ENCODE measurements at places on chromosomes 16 and 17.
A peak's percentile ranks its signal among the peaks of the same experiment; 100 is the strongest.

DNA sequence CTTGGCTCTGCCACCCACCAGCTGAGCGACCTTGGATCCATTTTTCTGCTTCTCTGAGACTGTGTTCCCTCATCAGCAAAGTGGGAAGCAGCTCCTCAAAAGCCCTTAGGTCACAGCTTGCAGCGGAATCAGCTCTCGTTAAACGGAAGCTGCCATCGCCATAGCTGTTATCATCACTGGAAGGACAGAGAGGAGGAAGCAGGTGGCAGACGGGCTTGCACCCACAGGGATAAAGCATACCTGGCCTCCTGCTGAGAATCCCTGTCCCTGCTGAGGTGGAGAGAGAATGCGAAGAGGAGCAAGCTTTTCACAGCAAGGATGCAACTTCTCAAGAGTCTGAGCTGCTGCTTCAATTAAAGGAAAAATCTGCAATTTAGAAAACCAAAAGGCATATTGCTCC lies 106.6 kb downstream of the CLEC16A start:
- DNase-seq: no peak

DNA sequence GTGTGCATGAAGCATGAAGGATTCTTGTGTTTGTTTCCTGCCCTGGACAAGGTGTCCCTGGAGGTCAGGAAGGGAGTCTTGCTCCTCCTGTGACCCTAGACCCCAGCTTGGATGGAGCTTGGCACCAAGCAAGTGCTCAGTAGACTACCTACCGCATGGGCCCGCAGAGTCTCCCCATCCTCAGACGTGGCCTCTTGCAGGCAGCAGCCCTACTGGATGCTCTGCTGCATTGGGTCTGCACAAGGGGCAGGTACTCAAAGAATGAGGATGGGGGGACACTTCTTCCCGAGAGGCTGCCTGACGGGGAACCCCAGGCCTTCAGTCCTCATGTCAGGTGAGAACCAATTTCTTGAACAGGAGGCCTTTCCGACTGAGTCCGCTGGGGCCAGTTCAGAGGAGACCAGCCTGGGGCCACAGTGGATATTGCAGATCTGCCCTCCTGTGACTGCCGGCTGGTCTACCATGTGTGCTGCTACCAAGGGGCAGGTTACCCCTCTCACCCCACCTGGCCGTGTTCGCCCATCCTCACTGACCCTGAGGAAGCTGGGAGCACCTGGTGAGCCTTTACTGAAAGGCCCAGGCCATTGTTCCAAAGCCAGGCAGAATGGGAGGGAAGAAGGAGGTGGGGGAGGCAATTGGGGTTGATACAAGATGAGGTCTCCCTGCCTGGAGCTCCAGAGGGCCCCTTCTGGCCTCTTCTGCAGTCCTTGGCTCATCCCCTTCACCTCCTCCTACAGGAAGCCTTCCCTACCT lies 206.3 kb downstream of the RAB11FIP4 start:
- no peak for DNase-seq

DNA sequence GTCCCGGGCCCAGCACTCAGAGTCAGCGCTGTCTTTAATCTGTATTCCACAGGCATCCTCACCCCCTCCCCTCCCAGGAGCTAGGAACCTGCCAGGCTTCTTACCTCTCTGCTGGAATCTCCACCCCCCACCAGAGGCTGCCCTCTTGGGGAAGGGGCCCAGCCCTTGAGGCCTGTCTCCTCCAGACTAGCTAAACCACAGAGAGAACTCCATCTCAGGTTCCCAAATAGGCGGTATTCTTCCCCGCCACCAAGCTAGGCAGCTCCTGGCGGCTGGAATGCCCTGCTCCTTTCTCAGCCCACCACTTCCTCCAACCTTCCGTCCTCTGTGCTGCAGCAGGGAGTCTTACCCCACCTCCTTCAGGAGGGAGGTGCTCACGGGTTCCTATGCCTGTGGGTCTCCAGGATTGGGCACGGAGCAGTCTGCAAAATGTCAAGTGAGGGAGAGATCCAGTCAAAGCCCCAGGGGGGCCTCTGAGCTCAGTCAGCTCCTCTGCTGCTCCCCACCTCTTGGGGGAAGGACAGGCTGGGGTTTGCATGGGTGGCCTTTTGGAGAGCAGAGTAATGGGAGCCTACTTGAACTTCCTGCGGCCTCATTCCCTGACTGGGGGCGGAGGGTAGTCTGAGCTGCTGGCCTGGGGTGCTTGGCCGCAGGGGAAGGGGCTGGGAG lies 55.7 kb downstream of the SREBF1 start:
- DNase-seq: no peak

- DNase-seq: peak; percentile 65
Observed at GRCh38 chr17:44774271-44775135, 15.7 kb downstream of the ADAM11 start.

DNA sequence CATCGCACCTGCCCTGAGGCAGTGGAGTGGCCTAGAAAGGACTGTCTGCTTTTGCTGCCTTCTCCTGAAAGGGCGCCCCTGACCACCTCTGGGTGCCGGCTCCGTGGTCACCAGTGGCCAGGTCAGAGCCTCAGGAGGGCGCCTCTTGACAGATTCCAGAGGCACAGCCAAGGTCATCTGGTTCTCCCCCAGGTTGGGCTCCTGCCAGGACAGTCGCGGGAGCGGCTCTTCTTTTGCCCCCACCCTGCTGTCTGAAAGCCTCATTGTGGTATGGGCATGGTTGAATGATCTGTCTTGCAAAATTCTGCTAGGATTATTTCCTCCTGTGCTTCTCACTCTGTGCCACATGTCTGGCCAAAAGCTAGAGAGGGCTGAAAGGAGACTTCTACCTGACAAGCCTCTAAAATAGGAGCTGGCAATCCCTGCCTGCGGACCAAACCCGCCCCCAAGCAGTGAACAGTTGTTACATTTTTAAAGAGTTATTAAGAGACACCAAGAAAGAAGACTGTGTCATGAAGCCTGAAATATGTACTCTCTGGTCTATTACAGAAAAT lies 82.8 kb downstream of the SNX29 start:
- no peak for DNase-seq

GRCh38 chr16:60199150-60199549 lies 1465.0 kb upstream of the GOT2 start:
- DNase-seq: no peak

DNA sequence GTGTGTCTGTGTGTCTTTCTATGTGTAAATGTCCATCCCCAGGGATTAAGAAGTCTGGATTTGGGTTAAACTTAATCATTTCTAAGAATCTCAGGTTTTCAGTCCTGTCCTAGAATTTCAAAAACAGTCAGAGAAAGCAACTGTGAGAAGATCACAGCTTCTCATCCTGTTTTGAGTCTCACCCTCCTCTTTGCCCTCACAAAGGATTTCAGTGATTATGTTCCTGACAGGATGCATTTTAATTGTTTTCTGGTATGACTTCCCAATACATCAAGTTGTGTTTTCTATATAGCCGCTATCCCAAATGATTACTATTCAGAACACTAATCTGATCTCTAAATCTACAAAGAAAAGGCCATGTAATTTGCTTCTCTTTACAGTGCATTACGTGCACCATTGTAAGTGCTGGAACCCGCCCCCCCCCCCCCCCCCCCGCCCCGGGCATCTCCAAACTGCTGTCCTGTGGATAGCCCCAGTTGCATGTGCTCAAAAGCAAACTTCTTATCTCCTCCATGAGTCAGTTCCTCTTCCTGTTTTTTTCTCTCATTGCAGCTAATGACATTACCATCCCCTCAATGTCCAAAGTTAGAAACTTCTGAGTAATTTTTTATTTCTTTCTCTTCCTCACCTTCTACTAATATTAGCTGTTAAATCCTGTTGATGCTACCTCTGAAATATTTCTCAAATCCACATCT lies 73.9 kb downstream of the CDH13 start:
- DNase-seq: no peak

Measured in stimulated activated CD8-positive, alpha-beta memory T cell treated with anti-CD3 and anti-CD28 coated beads, Interleukin-7, amount 100 ng/mL, for 48 hours (primary cell).